ENCODE measurements at places on chromosomes 3 and 15.

GRCh38 chr3:117719316-117719926 lies 1009.8 kb downstream of the TUSC7 start:
- DNase-seq: no peak

GRCh38 chr15:40770147-40770721 lies 454 bp downstream of the C15orf62 start:
- DNase-seq: no peak

DNA sequence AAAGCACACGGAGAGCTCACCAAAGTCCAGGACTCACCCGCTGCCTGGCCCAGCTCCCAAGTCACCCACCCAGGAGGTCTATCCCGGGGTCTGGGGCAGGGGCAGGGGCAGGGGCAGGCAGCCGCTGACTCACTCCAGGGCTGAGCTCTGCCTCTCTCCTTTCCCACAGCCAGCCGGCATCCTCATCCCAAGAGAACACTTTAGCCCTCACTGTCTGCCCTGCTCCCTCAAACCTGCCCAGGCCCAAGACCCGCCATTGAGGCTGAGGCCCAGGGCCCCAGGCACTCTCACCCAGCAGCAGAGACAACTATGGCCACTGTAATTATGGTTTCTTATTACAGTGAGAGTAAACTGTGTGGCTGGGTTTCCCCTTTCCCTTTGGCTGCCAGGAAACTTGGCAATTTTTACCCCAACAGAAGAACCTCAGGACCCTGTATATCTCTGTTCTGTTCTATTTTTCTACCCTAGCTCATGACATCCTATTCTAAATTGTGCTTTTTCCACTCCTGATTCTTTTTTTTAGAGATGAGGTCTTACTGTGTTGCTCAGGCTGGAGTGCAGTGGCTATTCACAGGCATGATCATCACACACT lies 53.0 kb downstream of the IQSEC1 start:
- no peak for DNase-seq

DNA sequence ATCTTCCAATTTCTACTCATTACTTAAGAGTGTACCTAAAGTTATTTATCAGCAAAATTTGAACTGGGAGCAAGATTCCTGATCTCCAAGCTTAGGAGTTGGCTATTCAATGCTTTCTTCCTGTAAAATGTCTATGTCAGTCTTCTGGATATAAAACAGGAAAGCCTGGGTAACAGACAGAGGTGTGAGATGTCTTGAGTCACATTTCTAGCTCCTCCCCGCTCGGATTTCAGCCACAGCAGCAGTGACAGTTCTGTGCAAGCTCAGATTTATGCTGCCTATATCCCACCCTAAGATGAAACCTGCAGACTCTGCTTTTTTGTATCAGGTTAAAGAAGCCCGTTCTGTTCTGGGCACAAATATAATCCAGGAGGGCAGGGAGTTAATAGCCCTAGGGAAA lies 2.1 kb upstream of the ARMC8 start:
- DNase-seq: no peak

DNA sequence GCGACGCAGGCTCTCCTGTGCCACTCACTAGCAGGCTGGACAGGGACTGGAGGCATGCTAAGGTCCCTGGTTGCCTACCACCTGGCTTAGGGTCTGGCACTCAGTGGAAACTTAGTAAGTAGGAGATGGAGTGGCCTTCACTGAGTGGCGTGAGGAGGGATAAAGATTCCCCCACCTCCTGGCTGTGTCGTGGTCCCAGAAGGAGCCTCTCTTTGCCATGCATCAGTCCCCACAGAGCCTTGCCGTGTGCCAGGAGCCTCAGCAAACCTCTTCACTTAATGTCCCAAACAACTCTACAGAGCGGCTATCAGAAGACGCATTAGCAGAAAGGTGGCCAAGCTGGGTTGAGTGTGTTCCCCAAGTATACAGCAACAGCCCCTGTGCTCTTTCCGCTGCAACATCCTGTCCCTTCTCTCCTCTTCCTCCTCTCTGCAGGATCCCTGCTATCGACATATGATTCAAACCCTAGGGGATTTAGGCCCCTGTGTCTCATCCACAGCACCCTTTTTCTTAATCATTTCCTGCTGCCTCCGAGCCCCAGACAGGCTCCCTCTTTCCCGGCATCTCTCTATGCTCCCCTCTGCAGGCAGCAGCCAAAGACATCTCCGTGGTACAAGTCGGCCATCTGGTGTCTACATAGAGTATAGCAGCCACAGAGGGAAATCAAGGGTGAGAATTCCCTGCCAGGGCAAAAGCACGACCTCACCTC lies 66.7 kb downstream of the SLC6A1 start:
- DNase-seq: peak; percentile 4

DNA sequence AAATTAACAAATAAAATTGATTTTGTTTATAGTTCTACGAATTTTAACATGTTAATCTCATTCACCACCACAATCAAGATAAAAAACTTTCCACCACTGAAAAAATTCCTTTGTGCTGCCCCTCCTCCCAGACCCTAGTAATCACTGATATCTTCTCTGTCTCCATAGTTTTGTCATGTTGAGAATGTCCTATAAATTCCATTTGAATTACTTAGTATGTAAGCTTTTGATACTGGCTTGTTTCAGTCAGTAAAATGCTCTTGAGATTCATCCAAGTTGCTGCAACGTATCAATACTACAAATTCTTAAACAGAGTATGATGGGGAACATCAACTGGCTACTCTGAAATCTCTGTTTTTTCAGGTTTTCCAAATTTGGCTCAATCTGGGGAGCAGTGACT lies 129.6 kb downstream of the CTNNB1 start:
- no peak for DNase-seq

DNA sequence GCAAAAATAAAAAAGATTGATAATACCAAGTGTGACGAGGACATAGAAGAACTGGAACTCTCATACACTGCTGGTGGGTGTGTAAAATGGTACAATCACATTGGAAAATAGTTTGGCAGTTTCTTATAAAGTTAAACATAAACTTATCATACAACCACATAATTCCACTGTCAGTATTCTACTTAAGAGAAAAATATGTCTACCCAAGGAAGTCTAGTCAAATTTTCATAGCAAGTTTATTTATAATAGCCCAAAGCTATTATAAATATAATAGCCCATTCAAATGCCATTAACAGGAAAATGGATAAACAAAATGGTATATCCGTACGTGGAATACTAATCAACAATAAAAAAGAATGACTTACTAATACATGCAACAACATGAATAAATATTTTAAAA lies 40.6 kb upstream of the BCL2A1 start:
- no peak for DNase-seq

DNA sequence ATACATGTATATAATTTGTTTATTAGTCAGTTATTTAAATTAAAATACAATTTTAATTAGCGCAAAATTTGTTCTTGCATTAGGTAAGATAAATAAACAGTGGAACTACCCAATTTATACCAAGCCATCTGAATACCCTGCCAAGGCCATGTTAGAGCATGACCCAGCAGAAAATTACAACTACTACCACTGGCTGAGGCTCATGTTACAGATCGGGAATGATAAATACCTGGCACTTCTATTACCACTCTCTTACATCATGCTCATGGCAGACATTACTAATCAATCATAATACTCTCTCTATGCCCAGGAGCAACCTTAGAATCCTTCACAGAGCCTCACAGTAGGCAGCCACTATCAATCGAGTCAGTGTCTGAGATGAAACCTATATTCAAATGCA lies 21.2 kb upstream of the LMOD3 start:
- no peak for DNase-seq

Data from CMK (cell line).